ENCODE measurements at places on chromosomes 1 and 21.

DNA sequence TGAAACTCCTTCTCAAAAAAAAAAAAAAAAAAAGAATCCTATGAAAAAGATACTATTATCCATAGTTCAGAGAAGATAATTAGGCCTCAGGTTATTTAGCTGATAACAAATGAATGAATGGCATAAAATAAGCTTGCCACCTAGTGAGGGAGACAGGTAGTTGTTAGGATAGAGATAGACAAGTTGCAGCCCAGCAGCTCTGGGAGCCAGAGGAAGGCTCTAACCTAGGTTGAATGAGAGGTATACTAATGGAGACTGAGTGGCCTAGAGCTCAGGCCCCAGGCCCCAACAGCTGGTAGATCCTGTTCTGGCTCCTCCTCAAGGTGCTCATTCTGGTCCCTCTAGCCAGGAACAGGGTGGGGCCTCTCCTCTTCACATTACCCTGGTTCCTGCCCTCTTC, 20.6 kb upstream of the RSPO1 start:
- no peak for DNase-seq

DNA sequence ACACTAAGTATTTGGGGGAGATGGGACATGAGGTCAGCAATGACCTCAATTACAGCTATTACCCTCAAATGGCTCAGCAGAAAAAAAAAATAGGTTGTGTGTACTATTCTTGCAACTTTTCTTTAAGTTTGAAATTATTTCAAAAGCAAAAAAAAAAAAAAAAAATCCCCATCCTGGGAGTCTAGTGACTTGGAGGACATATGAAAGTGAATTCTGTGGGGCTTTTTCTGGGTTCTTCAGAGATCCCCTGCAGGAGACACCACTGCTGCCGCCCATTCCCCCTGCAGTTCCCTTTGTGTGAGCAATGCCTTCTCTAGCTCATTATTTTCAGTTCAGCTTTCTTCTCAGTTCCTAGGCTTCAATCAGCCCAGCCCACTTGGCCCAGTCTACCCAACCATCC, 16.7 kb downstream of the HSD11B1 start:
- DNase-seq = no peak

- DNase-seq = no peak
Measured at GRCh38 chr21:46504666-46505065, 46.0 kb downstream of the DIP2A start.

DNA sequence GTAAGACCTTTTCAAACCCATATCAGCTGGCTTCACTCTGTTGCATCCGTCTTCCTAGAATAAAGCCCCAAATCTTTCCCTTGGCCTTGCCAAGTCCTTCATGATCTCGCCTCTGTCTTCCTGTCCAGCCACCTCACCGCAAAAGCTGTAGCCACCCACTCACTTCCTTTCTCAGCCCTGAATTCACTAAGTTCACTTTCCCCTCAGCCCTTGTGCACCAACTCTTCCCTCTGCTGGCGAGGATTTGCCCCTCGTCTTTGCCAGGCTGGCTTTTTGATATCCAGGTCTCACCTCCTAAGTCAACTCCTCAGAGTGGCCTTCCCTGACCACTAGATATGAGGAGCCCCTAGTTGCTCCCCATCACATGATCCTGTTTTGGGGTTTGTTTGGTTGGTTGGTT, 3.9 kb upstream of the COL16A1 start:
- DNase-seq = peak; percentile 75

DNA sequence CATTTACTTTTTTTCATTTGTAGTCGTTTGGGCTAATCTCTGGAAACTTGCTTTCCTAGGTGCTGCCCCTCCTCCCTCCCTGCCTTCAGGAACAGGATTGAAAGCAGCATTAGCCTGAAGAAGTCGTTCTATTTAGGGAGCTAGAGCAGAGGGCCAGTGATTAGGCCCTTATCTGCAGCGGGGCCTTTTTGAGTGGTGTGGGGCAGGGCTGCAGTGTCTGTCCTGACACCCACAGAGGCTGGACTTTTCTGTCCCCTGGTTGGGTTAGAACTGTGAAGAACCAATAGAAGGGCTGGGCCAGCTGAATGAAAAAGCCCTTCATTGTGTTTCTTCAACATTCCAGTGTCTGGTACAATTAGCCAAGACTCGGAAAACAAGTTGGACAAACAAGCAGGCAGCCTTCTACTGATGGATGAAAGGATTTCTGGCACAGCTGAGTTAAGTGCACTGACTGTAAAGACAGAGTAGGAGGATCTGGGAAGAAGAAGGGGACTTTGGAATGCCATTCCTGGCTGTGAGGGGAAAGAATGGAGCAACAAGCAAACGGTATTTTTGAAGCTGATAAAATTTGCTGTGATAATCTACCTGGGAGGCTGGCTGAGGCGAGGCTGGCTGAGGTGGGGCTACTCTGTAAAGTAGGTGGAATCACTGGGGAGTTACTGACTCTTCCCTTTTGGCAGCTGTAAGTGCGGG, 9.7 kb downstream of the MACF1 start:
- DNase-seq = no peak

GRCh38 chr1:54601730-54602129, 21.6 kb downstream of the FAM151A start:
- no peak for DNase-seq

- no peak for DNase-seq
Measured at GRCh38 chr1:6357243-6357936, 36.2 kb downstream of the ACOT7 start.

GRCh38 chr1:31552489-31552888, 23.8 kb upstream of the TINAGL1 start:
- no peak for DNase-seq

DNA sequence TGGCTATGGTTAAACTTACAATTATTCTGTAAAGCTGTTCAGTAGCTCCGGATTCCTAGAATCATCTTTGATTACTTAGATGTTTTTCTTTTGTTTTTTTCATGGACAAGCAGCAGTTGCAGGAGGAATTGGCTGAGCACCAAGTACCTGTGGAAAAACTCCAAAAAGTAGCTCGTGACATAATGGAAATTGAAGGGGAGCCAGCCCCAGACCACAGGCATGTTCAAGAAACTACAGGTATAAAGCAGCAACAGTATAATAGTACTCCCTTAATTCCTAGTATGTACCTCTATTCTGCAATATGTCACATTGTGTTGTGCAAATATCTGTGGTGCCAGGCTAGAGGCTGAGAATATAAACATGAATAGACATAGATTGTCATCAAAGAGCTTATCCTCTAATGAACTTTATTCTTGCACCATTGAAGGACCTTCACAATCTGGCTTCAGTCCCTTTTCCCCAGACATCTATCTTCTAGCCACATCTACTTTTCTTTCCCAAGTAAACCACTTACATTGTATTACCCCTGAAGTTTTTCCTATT, 132.3 kb upstream of the BMP8A start:
- DNase-seq = no peak

GRCh38 chr1:25618433-25618808, 1.8 kb downstream of the MAN1C1 start:
- no peak for DNase-seq

GRCh38 chr1:38038861-38039260, 7.7 kb downstream of the POU3F1 start:
- DNase-seq = peak; percentile 71

- no peak for DNase-seq
Measured at GRCh38 chr1:67684526-67685066, 405 bp upstream of the GADD45A start.

DNA sequence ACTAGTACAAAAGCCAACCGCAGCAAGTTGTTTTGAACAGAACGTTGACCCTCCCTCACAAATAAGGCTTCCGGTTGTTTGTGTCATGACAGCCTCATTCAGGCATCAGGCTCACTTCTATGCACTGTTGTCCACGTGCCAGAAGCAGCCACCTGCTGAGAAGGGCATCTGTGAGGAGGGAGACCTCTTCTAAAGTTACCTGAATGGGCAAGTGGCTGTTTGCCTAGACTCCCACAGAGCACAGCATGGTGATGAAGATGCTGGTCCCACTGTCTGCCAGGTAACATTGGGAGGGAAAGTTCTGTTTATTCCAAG, 176.1 kb downstream of the CLIC6 start:
- no peak for DNase-seq

GRCh38 chr1:232291261-232291660, 338.7 kb downstream of the SIPA1L2 start:
- no peak for DNase-seq

DNA sequence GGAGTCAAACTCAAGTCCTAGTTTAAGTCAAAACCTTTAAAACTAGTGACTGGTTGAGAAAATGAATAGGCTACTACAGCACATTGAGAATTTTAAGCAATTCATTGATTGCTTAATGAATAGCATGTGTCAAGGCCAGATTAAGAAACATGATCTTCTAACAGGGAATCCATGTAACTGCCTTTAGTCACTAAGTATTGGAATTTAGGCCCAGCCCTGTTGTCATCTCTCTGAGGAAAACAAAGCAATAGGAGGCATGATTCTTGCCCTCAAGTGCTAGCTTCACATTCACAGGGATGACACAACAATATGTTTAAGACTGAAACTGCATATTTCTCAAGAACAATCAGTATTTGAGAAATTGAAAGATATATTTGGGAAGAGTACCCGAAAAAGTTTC, 70.0 kb upstream of the PTGS2 start:
- peak; percentile 36 for DNase-seq

- no peak for DNase-seq
Measured at GRCh38 chr21:38848187-38848609, 42.5 kb downstream of the ETS2 start.

DNA sequence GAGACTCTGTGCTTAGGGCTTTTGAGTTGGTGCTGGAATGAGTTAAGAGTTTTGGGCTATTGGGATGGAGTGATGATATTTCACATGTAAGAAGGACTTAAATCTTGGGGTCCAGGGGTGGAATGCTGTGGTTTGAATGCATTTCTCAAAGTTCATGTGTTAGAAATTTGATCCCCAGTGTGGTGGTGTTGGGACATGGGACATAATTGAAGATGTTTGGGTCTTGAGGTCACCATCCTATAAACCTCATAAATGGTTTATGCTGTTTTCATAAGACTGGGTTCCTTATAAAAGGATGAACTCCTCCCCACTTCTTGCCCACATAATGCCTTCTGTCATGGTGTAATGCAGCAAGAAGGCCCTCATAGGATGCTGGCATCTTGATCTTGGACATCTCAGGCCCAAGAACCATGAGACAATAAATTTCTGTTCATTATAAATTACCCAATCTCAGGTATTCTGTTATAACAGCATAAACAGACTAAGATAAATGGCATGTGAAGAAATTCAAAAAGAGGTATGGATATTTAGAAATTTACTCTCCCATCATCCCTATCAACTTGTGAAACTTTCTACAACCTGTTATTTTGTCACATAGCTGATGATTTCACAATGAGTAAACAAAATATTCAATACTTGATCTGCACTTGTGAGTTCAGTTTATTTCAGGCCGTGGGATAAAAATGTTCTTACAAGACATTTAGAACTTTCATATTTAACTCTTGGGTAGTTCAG, 48.0 kb upstream of the NEK7 start:
- DNase-seq = no peak

DNA sequence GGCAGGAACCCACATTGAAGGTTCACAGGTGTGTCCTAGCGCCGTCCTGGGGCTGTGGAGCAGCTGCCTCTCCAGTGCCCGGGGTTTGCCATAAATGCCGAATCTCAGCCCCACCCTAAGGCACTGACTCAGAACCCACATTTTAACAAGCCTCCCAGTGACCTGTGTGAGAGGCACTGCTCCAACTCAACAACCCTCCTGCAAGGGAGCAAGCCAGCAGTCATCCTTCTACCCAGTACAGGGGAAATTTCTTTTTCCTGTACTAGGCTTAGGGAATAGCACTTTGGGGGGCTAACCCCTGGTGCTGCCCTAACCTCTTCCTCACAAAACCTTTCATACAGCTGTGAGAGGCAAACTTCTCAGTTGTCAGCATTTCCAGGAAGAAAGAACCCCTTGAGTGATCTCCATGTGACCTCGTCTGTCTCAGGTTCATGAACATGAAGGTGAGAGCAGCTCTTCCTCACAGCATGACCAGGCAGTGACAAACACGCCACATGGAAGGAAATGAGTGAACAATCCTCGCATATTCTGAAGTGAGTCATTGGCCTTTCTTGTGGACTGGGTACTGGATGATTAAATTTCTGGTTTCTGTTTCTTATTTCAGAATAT, 11.4 kb upstream of the BCAR3 start:
- DNase-seq = peak; percentile 93

DNA sequence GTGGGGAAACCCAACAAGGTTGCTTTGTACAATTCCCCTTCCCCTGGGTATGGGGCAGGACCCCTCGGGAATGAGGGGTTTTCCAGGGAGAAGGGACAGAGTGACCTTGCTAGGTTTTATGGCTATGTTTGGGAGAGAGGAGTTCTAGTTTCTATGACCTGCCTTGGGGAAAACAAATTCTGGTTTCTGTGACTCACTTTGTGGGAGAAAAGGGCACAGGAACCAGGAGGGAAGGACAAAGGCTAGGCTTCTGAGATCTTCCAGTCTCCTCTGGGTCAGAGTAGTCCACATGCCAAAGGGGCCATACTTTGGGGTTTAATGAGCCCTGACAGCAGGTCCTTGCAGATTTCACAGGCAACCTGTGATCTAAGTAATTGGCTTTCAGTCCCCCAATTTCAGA, 5.5 kb upstream of the PTGER3 start:
- DNase-seq = no peak

- no peak for DNase-seq
Measured at GRCh38 chr1:84776639-84777038, 86.4 kb upstream of the SSX2IP start.

- DNase-seq = peak; percentile 54
Measured at GRCh38 chr1:74853756-74854155, 120.8 kb downstream of the TYW3 start.

DNA sequence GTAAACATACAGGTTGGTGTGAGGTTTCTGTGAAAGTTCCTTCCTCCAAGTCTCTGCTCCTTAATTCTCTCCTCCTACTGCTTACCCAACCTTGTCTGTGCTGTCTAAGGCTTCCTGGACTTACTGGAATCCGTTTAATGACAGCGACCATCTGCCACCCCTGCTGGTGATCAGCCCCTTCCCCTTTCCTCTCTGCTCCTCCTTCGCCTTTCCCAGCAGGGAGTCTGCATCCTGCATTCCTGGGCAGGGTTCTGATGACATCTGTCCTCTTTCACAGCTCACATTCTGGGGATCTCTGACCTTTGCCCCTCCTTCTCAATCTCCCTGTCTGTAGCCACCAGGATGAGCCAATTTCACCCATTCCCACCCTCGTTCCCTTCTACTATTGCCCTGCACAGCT, 66.5 kb downstream of the KIRREL1 start:
- no peak for DNase-seq

DNA sequence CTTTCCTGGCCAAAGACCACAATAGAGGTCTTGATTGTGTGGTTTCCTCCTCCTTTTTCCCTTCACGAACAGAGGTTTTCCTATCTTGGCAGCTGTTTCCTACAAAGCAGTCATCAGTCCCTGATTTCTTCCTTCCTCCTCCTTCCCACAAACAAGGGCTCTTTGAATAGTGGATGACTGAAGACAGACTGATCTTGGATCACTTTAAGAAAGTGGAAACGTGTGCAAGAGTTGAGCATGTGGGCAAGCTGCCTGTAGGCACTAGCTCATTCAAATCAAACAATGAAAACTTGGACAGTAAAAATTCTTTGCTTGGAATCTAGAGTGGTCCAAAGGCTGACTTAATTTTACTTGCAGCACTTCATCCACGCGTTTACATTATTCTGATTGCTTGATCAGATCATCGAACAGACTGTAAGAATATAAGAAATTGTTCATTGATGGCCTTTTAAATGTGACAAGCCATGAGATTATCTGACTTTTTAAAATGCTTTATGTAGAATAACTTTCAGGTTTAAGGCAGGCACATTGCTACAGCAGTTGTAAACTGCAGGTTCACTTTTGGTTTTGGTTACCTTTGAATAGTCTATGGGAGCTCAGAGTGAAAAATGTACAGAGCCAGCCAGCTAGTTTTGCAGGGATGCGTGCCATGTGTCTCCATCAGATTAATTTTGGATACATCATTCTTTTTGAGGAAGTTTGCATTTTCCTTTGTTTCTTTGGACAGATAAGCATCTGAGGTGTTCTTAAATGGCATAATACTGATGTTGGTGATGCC, 34.4 kb downstream of the ADGRL2 start:
- DNase-seq = no peak

Measured in HCEC 1CT (cell line).